ENCODE measurements at places on chromosomes 3 and 15.

GRCh38 chr3:193605876-193606275, 12.9 kb downstream of the OPA1 start:
- peak; percentile 62 for DNase-seq

DNA sequence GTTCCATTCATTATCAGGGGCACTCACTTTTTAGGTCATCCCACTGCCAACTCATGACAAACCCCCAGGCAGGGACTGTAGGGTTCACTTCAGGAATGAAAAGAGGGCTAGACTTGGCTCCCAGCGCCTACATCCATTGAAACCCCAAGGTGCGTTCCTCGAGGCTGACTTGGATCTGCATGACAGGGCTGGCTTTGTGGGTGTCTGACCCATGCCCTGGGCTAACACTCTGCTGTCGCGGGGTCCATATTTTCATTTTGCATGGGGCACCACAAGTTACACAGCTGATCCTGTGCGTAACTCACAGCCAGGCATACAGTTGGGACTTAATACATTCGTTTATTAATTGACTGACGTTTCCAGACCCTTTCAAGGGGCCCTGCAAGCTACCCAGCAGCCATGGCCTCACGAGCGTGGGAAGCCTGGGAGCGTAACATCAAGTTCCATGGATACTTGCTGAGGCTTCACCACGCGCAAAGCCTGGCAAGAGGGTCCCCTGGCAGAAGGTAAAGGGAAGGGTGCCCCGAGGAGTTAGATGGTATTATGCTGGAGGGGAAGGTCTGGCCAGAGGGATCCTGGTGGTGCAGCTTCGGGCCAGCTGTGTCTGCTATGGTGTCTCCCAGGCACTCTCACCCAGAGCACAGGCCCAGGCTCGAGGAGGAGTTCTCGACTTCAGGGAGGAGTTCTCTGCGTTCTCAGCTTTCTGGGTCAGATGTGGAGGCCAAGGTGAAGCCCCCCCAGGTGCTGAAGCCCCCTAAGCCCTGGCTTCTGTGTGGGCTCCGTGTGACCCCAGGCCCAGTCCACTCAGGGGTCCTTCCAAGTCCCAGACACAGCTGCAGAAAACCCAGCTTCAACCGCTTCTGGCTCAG, 85.4 kb downstream of the ADAMTS17 start:
- no peak for DNase-seq

DNA sequence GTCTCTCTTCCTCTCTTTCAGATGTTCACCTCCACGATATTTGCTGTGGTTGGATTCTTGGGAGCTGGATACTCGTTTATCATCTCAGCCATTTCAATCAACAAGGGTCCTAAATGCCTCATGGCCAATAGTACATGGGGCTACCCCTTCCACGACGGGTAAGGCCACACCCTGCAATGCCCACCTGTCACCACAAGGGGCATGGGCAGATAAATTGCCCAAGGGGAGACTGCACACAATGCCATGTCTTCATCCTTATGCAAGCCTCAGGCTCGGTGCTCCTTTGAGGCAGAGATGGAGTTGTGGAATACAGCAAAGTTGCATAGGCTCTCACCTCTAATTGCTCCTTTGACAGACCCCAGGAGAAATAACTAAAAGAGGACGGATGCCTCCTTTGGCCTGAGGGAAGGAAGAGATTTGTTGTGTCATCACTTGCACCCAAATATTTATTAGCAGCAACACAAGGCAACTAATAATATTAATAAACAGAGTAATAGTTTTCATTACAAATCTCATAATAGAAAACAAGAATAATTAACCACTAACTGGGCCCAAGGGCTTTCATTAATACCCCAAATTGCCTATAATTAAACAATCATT, 13.2 kb downstream of the TM4SF4 start:
- no peak for DNase-seq

GRCh38 chr15:76953913-76954312, 22.4 kb downstream of the RCN2 start:
- no peak for DNase-seq

- DNase-seq, result no peak
These were observed 291.3 kb upstream of the TRIM42 start for GRCh38 chr3:140386357-140387100.

DNA sequence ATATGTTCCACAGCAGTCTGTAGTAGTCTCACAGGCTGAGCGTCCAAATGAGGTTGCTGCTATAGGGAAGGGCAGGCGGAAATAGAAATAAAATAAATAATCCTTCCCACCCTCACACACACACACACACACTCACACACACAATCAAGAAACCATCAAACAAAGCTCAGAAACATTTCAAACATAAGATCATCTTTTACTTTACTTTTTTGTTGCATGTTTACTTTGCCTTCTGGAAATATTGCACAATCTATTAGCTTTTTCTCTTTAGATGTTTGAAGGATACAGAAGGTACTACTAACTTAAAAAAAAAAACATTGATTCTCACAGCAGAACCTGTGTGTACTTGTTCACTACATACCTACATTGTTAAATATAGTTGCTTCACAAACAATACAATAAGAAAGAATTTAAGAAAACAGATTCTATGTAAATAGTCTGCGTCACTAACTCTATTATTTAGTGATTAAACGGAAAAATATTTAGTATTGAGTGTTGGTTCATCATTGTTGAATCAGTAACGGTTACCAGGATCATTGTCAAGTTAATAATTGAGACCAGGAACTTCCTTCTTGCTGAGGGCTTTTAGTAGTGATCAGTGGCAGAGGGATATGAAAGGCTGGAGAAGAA, 20.5 kb downstream of the ALCAM start:
- peak; percentile 38 for DNase-seq

- peak; percentile 94 for DNase-seq
These were observed 44.9 kb upstream of the MANF start for GRCh38 chr3:51340013-51340829.

- no peak for DNase-seq
These were observed 32.3 kb upstream of the BNIP2 start for GRCh38 chr15:59721411-59721810.

GRCh38 chr3:158571969-158572765, 1.2 kb downstream of the MLF1 start:
- DNase-seq, result no peak

DNA sequence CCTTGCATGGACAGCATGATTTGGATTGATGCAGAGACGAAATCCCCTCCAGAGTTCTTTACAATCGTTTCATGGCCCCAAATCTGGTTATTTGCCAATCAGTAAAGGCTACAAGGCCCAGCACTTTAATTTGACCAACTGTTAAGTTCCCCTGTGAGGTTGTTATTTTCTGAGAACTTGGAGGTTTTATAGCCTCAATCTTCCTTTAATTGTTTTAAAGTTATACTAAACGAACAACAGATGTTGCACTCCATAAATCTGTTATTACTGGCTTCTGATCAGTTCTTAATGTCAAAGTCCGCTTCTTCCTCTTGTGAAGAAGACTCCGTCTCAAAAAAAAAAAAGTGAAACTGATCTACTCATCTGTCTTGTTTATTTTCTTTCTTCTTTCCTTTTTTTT, 30.8 kb downstream of the LARP6 start:
- no peak for DNase-seq

DNA sequence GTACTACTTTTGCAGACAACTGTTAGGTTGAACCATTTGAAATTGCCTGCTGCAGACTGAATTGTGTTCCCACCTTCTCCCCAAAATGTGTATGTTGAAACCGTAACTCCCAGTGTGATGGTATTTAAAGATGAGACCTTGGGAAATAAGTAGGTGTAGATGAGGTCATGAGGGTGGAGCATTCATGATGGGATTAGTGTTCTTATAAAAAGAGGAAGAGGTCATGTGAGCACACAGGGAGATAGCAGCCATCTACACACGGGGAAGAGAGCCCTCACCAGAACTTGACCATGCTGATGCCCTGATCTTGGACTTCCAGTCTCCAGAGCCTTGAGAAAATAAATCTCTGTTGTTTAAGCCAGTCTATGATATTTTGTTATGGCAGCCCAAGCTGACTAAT, 17.4 kb upstream of the FHIT start:
- no peak for DNase-seq

GRCh38 chr15:50476143-50476542, 51.9 kb downstream of the USP8 start:
- no peak for DNase-seq

DNA sequence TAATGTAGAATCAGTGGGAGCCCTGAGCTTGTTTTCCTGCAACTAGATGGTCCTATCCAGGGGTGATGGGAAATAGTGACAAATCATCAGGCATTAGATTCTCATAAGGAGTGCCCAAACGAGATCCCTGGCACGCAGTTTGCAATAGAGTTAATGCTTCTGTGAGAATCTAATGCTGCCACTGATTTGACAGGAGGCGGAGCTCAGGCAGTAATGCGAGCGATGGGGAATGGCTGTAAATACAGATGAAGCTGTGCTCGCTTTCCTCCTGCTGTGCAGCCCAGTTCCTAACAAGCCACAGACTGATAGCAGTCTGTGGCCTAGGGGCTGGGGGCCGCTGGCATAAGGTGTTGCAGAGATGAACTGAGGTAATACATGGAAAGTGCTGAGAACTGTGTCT, 28.3 kb upstream of the TMEM42 start:
- DNase-seq, result no peak

GRCh38 chr3:89186456-89186855, 79.0 kb downstream of the EPHA3 start:
- DNase-seq, result no peak

- no peak for DNase-seq
These were observed 19.2 kb downstream of the SLC25A20 start for GRCh38 chr3:48879307-48879993.

DNA sequence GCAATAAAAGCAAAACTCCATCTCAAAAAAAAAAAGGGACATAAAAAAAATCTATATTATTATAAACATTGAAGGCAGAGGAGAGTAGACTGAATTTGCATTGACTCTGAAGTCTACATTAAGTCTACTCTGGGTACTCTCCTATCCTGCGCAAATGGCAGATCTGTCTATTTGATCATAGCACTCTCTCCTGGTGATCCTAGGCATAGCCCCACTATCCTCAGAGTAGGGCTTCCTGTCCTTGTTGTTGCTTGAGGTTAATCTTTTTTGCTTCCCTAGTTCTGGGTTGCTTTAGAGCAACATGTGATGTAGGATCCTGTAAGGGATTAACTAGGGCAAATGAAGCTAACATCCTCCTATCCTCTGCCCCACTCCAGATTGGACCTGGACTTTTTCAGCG, 82.1 kb upstream of the LRRFIP2 start:
- no peak for DNase-seq

DNA sequence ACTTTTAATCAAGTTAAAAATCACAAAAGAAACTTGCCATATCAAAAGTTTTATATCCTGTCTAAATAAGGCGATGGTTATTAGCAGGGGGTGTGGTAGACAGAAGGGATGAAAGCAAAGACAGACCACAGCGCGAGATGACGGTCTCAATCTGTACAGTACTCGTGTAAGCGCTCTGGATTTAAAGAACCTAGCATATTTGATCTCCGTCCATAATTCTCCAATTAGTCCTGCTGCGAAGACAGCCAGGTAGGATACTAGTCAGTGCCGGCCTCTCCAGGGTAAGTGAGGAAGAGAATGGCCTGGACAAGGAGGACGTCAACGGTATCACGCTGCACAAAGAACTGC, 701 bp downstream of the SGO1 start:
- DNase-seq, result peak; percentile 12

GRCh38 chr15:73368301-73369136, at the start of gene HCN4:
Gene HCN4, minus strand, starts transcription at chr15:73368958. Its CDS starts 688 bp downstream, at chr15:73368270.
- DNase-seq, result no peak

GRCh38 chr3:113002679-113003078, 11.9 kb downstream of the GTPBP8 start:
- no peak for DNase-seq

DNA sequence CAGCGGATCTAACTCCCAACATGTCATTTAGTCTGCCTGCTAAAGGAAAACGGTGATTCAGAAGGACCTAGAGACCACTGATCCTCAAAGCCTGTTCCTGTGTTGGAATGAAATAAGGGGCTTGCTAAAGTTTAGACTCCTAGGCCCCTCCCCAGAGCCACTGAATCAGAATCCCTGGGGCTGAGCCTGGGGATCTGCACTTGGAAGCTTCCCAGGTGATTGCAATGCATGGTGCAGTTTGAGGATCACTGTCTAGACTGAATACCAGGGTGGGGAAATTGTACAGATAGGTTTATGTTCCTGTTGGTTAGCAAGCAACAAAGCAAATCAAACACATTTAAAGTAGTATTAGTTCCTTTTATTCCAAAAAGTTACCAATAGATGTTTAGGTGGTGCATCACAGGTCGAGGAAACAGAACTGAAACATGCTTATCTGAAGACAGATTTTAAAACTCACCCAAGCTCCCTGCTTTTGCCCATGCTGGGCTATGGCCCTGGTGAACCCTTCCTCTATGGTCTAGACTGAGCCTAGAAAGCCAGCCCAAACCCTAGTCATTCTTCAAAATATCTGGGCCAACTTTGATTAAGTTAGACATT, 29.6 kb upstream of the SPTBN5 start:
- DNase-seq, result no peak

DNA sequence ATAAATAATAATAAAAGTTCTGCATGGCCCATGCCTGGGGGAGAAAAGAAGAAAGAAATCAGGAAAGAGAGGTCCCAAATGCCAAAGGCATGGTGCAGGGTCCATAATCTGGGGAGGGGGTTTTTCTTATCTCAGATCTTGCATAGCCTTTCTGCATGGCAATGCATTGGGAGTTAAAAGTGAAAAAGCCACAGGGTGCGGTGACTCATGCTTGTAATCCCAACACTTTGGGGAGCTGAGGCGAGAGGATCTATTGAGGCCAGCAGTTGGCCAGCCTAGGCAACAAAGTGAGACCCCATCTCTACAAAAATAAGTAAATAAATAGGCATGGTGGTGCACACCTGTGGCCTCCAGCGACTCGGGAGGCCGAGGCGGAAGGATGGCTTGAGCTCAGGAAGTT, 76.8 kb upstream of the GATA2 start:
- DNase-seq, result no peak

- DNase-seq, result no peak
These were observed 5.2 kb upstream of the ATP13A3 start for GRCh38 chr3:194492001-194492400.

DNA sequence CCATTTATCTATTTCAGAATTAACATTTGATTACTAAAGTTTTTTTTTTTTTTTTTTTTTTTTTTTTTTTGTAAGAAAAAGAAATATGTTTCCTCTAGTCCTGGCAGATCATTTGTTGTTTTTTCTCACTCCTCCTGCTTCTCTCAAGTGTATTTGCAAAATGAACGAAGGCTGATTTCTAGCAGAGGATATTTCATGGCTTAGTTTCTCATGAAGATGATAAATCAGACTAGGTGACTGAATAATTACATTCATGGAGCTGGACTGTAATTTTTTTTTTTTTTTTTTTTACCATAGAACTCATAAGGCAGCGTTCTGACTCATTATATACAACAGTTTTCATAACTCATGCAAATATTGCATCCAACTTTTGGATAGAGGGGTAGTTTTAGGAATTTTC, 332.5 kb upstream of the SEMA6D start:
- DNase-seq, result peak; percentile 16

DNA sequence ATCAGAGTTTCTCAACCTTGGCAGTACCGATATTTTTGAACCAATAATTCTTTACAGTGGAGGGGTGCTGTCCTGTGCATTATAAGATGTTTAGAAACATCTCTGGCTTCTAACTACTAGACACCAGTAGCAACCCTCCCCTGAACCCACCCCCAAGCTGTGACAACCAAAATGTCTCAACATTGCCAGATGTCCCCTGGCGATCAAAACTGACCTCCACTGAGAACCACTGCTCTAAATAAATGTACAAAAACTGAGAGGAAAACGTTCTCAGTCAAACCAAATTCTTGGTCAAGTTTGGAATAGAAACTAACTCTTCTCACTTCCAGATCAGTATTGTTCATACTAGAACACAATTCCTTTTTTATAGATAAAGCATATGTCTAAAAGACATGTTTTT, 58.5 kb downstream of the GPR160 start:
- DNase-seq, result no peak

GRCh38 chr15:57403566-57404325, 27.4 kb downstream of the CGNL1 start:
- DNase-seq, result no peak

GRCh38 chr3:46674031-46674845, 19.2 kb downstream of the ALS2CL start:
- no peak for DNase-seq
